ENCODE measurements at places on chromosomes 16 and 17. TPM values are rescaled to one million over a fixed set of nuclear protein-coding genes. Genes with fewer than 3 reads are reported as not detected.

DNA sequence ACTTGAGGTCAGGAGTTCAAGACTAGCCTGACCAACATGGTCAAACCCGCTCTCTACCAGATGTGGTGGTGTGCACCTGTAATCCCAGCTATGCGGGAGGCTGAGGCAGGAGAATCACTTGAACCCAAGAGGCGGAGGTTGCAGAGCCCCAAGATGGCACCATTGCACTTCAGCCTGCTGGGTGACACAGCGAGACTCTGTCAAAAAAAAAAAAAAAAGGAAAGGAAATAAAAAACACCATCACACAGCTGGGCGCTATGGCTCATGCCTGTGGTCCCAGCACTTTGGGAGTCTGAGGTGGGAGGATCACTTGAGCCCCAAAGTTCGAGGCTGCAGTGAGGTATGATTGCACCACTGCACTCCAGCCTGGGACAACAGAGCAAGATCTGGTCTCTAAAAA, 13.3 kb upstream of the SBK1 start:
- DNase-seq = no peak

GRCh38 chr16:78896280-78896679, 704.3 kb downstream of the MAF start:
- DNase-seq = no peak

DNA sequence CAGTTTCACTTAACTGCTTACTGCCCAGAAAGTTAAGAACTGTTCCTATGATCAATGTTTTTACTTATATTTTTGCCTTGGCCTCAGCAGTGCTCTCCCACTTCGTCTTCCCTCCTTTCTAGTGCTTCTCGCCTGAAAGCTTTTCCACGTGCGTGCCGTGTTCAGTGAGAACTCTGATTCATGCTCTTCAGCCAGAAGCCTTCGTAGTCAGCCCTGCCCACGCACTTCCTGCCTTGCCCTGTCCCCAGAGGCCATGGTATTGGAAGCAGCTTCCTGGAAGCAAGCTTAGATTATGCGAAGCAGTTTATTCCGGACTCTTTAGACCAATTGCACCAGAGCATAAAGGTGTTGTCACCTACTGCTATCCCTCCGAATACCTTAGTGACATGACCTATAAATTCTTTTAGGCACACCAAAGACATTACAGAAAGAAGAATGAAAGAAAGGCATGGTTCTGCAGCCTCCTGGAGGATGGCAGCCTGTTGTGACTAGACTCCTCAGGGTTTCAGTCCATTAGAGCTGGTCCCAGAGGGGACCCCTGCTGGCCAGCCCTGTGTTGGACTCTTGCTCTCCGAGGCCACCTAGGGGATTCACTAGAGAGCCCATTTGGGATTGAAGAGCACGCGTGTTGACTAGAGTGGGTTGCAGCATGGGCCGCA, 105.2 kb downstream of the RPTOR start:
- peak; percentile 70 for DNase-seq

GRCh38 chr16:49750341-49751000, 105.4 kb downstream of the ZNF423 start:
- no peak for DNase-seq

- peak; percentile 81 for DNase-seq
These were observed 20.9 kb downstream of the TNS4 start for GRCh38 chr17:40480501-40481003.

DNA sequence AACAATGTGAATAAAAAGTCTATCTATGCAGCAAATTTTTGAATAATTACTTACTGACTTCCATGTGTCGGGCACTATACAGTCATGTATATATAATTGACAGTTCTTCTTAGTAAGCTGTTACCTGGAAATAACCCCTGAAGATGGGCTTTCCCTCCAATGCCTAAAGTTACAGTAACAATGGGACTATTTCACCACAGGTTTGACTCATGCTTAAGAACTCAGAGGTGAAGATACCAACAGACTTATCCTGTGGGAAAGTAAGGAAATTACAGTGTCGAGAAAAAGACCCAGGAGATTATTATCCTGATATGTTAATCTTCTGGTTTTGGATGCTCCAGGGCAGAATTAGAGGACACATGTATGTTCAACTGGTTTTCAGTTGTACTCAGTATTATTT, 601.5 kb upstream of the SOX9 start:
- DNase-seq = no peak

- no peak for DNase-seq
These were observed 2.2 kb upstream of the FZD2 start for GRCh38 chr17:44555099-44555498.

DNA sequence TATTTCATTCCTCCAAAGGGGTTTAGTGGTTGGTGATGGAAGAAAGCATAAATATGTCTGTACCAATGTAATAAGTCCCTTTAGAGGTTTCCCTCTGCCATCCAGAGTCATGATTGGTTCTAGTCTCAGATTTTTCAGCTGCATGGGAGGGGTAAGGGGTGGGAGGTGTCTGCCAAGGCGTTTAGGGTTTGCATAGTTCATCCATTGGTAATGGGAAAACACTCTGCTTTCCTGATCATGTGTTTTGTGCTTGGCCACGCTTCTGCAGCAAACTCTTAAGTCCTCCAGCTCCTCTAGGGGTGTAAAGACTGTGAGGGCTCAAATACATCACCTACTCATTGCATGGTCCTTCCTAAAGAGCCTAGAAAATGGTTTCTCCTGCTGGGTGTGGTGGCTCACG, 29.8 kb downstream of the LIG3 start:
- DNase-seq = peak; percentile 30

Gene RHBDF2
- polyA plus RNA-seq = 1.7 TPM

Gene BRIP1
- 6.6 TPM for polyA plus RNA-seq

Gene PSMB3
- 210 TPM for polyA plus RNA-seq

Gene P2RX1
- not detected for polyA plus RNA-seq
